ENCODE measurements at places on chromosomes 16 and 17.

GRCh38 chr17:69870751-69871199, 204.2 kb upstream of the KCNJ16 start:
- DNase-seq = no peak

DNA sequence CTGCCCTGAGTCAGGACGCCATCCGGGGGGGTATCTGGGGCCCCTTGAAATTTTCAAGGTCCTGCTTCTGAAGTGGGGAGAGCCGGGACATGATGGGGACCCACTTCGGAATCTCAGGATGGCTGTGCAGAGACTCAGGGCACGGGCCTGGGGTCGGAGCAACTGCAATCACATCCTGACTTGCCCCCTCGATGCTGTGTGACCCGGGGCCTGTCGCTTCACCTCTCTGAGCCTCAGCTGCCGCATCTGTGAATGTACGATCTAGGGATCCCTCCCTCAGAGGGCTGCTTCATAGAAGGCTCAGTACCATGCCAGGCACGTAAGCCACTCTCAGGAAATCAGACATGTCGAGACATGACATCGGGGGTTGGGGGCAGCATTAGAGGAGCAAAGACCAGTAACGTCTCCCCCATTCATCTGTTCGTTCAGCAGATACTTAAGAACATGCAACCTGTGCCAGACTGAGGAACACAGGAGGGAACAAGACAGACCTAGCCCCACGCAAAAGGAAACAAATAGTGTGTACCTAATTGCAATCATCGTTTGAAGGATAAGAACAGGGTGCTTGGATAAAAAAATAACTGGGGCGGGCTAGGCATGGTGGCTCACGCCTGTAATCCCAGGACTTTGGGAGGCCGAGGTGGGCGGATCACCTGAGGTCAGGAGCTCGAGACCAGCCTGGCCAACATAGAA, 229.6 kb downstream of the PARN start:
- DNase-seq = no peak

DNA sequence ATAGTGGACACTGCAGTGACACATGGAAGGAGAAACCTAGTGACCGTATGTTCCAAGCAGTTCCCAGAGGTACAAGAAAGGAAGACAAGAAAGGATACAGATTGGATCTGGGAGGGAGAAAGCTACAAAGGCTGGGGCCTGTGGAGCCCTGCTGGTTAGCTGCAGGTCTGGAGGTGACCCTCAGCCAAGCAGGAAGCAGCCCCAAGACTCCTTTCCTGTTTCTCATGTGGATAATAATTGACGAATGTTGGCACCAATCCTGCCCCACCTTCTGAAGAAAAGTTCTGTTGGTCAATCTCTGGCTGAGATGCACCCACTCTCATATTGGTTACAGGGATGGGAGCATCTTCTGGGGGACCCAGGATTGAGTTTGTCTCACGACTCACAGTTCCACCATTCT, 99.8 kb downstream of the SHISA6 start:
- no peak for DNase-seq

GRCh38 chr17:35709874-35710273, 21.6 kb upstream of the RASL10B start:
- DNase-seq = no peak

GRCh38 chr17:71472809-71473789, 647.7 kb upstream of the SOX9 start:
- DNase-seq = no peak

GRCh38 chr17:76271669-76272540, 6.8 kb downstream of the UBALD2 start:
- DNase-seq = peak; percentile 76

- no peak for DNase-seq
Observed at GRCh38 chr17:66347661-66348514, 45.5 kb downstream of the PRKCA start.

DNA sequence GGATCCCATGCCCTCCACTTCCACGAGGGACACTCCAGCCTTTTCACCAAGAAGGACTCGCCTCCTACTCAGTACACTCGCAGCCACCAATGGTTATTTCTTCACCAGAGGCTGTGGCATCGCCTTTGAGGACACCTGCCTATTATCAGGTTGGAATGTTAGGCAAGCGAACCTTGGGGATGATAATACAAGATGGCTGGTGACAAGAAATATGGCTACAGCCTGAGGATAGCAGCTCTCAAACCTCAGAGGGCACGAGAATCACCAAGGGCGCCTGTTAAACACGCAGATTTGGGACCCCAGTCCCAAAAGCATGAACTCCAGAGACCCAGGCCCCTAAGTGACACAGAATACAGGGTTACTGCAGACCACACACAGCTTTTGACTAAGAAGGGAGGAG, 58.1 kb downstream of the CYTH1 start:
- no peak for DNase-seq

GRCh38 chr16:69847643-69848042, 85.5 kb downstream of the WWP2 start:
- DNase-seq = no peak

DNA sequence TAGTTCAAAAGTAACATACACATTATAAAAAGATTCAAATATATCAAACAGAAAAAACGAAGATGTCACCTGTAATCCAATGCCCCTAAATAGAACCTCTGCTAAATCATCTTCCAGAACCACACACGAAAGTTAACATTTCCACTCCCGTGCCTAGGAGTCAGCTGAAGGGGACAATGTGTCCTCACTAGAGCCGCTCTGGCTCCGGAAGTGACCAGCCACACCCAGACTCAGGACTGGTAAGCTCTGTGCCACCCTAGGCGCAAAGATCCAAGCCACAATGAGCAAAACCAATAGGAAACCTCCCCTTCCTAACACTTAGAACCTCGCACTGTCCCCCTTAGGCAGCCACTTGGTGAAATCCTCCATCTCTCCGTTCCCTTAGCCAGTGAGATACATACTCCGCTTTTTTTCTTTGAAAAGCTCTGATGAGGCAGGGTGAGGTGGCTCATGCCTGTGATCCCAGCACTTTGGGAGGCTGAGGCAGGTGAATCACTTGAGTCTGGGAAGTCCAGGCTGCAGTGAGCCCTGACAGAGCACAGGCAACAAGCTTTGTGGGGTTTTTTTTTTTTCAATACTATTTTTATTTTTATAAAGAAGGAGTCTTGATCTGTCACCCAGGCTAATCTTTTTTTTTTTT, 11.8 kb downstream of the CTRB1 start:
- DNase-seq = no peak

- DNase-seq = no peak
Observed at GRCh38 chr16:85735225-85735635, 15.7 kb downstream of the C16orf74 start.

DNA sequence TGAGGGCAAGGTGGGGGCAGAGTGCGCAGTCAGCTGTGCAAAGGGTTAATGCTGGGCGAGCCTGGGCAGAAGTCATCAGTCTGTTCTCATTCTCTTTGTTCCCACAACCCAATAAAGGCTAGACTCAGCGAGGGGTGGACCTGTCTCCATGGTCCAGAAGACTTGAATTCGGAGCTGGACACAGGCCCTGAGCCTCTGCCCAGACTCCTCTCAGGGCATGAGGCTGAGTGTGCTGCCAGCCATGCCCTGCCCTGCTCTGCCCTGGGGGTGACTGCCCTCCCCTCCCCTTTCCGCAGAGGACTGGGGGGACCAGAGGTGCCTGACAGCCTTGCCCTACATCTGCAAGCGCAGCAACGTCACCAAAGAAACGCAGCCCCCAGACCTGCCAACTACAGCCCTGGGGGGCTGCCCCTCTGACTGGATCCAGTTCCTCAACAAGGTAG, 54.5 kb downstream of the MRC2 start:
- no peak for DNase-seq

- DNase-seq = no peak
Observed at GRCh38 chr17:1789936-1790335, 28.1 kb downstream of the SERPINF1 start.

DNA sequence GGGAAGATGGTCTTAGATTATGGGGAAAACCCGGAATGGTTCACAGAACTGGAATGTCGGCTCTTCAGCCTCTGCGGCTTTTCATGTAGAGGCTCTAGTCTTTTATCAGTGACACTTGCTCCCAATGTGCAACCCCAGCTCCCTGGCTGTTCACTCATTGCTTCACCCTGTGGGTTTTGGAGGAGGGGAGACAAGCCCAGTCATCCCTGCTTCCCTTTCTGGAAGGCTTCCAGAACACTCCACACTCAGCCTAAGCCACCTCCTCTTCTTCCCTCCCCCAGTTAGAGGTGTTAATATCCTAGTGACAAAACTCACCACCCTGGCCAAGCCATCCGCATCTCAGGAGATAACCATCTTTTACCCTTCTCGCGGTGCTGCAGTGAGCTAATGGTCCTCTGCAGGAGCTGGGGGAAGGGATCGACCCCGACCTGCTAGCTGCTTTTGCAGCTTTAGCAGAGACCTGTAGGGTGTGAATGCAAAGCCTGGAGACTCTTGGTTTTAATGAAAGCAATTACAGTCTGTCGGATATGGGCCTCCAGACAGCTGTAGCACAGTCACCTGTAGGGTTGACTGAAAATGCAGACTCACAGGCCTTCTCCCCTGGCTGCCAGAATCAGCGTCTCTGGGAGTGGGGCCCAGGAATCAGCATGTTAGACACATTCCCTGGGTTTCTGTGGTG, 24.3 kb upstream of the LASP1NB start:
- DNase-seq = no peak

- DNase-seq = no peak
Observed at GRCh38 chr16:12113523-12114345, 137.2 kb downstream of the SNX29 start.

- DNase-seq = no peak
Observed at GRCh38 chr16:54443352-54443751, 156.8 kb upstream of the IRX3 start.

DNA sequence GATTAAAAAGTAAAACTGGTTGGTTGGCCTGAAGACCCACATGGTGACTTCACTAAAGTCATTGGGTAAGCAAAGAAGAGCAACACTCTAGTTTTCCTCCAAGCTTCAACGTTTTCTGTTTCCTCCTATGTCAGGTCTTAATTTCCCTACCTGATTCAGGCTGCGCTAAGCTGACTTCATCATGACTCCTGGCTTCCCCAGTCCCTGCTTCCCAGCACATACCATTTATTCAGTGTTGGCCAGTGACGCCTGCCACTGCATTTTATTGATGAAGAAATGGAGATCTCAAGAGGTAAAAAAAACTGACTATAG, 645.3 kb downstream of the WWOX start:
- no peak for DNase-seq

- no peak for DNase-seq
Observed at GRCh38 chr17:79986411-79987186, 49.1 kb downstream of the TBC1D16 start.

GRCh38 chr16:89467382-89467781, 23.0 kb downstream of the ANKRD11 start:
- no peak for DNase-seq

DNA sequence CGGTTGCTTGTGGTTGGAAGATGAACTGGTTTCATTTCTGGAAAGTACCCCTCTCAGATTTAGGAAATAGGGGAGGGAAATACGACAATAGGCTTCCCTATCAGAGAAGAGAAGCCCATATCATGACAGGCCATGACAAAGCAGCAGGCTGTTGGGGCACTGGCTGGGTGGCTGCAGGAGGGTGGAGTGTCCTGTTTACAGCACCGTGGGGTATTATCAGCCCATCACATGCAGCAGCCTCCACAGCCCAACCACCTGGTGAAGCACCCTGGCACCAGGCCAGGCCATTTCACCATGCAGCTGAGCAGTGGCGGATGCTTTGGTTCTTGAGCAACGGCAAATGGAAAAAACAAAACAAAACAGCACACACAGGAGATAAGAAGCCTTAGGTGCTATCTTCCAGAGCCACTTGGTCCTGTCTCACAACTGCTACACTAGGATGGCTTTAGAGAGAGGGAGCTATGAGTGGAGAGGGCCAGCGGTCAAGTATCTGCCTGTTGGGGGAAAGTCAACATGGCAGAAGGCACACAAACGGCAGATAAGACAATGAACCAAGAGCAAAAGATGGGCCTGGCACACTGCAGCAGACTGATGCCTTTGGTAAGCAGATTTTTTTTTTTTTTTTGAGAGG, 24.2 kb downstream of the FAM117A start:
- peak; percentile 92 for DNase-seq

GRCh38 chr17:9230346-9230745, 209.0 kb downstream of the NTN1 start:
- no peak for DNase-seq

All from stimulated activated CD4-positive, alpha-beta T cell treated with anti-CD3 and anti-CD28 coated beads, Interleukin-1b, Interleukin-23, amount 100 ng/mL, for 1 hour (primary cell).